ENCODE measurements at places on chromosomes 7 and 10. TPM values are rescaled to one million over a fixed set of nuclear protein-coding genes. Genes with fewer than 3 reads are reported as not detected.

GRCh38 chr10:130372222-130372621 is 236.0 kb downstream of the GLRX3 start:
- DNase-seq = no peak

GRCh38 chr7:51090411-51090810 is 226.2 kb downstream of the COBL start:
- no peak for DNase-seq

DRGX gene
- not detected for total RNA-seq

DNA sequence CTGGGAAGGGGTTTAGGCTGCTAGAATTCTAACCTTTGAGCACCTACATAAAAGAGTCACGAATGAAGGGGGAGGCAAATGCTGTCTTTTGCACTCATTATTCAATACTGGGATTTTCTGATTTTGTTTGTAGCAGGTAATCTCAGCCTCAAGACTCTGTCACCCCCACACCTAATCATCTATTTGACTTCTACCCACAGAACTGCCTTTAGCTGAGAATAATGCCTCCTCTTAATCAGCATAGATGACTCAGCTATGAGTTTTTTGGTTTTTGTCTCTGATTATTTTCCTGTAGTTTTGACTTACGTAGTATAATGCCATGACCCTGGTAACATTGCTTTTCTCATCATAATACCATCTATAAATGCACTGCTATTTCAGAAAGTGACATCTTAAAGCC is 42.7 kb upstream of the CACNB2 start:
- DNase-seq = no peak

DNA sequence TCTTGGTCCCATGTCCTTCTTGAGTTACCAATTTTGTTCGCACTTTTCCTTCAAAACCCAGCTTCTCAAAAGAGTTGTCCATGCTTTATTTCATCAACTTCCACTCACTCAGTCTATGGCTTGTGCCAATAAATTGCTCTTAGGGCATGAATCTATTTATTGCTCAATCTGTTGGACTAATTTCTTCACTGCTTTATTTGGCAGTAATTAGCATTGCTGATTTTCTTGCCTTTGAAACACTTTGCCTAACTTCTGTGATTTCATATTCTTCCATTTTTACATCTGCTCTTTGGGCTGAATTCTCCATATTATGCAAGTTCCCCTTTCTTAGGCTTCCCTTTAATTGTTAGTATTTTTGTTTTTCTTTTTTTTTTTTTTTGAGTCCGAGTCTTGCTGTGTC is 16.8 kb downstream of the DLD start:
- DNase-seq = no peak

GRCh38 chr7:32094516-32094915 is 24.3 kb upstream of the PDE1C start:
- no peak for DNase-seq

DNA sequence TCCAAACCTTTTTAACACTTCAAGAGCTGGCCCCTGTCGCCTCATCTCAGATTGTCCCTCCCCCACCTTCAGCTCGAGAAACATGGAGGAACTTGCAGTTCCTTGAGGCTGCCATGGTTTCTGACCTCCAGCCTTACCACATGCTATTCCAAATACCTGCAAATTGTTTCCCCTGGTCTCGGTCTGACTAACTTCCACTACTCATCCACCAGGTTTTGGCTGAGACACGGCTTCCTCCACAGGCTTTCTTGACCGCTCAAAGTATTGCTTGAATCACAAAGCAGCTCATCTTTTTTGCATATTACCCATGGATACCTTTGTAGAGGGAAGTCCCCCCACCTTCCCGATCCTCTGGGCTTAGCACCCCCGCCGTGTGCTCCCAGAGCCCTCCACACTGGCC is 5.2 kb upstream of the SAMD8 start:
- DNase-seq = no peak

BHLHA15 gene
- total RNA-seq = not detected

MNX1 gene
- not detected for total RNA-seq

DNA sequence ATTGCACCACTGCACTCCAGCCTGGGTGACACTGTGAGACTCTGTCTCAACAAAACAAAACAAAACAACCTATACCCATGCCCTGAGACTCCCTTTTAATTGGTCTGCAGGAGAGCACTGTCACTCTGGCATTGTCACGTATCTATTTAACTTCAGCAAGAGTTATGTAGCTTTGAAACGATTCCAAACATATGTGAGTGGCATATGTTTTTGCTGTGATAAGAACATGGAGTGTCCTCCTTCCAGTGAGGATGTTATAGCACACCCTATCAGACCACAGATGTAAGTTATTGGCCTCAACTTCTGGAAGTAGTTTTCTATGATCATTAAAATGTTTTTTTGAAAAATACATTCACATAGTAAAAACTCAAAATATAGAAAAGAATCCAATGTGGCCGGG is 15.5 kb upstream of the DNAJC12 start:
- no peak for DNase-seq

- DNase-seq = no peak
Measured at GRCh38 chr7:105707967-105708762, 126.9 kb upstream of the EFCAB10 start.

DNA sequence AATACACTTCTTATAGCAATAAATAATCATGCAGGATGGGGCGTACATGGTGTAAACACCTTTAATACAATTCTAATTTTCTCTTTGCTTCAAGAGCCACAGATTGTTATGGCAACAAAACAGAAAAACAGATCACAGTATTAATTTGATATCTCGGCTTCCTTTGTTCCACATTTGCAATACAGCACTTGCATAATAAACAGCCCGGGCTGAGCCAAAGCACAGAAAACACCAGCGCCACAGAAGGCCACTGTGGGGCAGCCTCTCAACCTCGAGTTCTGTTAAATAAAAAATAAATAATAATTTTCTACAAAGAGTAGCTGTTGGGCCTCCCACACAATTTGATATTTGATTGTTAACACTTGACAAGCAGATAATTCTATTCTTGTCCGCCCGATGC is 255.9 kb downstream of the USP6NL start:
- no peak for DNase-seq
